ENCODE measurements at places on chromosomes 1 and 21.
A peak's percentile ranks its signal among the peaks of the same experiment; 100 is the strongest.

DNA sequence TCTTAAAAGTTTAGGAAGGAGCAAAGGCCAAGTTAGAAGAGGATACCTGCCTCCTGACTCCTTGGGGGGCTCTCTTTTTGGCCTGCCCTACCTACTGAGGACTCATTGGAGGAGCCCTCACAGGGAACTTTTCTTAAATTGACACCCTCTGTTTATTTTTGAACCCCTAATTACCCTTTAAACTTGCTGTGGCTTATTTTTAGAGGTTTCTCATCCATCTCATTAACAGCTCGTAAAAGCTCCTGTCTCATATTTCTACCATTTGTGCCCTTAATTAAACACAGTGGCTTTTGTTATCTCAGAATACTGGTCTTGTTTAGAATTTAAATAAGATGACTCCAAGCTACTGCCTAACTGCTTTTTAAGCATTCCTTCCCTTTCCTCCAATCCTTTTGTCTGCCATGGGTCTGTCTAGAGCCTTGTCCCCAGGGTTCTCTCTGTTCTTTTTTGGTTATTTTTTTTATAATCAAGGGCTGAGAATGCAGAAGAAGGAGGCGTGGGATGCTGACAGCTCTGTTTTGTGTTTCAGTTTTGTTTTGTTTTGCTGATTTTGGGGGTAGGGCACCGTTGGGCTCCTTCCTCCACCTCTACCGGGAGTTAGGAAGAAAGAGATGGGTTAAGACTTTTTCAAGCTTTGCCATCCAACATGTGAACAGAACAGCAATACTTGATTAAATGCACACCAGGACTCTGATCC is 78.0 kb downstream of the SYT6 start:
- DNase-seq: peak; percentile 18

DNA sequence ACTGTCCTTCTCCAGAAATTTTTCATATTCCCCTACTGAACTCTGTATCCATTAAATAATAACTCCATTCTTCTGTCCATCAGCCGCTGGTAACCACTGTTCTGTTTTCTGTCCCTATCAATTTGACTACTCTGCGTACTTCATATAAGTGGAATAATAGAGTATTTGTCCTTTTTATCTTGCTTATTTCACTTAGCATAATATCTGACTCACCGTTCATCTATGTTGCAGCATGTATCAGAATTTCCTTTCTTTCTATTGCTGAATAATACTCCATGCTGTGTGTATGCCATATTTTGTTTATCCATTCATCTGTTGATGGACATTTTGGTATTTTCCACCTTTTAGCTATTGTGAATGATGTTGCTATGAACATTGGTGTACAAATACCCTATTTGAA is 71.9 kb downstream of the CEP350 start:
- DNase-seq: no peak

DNA sequence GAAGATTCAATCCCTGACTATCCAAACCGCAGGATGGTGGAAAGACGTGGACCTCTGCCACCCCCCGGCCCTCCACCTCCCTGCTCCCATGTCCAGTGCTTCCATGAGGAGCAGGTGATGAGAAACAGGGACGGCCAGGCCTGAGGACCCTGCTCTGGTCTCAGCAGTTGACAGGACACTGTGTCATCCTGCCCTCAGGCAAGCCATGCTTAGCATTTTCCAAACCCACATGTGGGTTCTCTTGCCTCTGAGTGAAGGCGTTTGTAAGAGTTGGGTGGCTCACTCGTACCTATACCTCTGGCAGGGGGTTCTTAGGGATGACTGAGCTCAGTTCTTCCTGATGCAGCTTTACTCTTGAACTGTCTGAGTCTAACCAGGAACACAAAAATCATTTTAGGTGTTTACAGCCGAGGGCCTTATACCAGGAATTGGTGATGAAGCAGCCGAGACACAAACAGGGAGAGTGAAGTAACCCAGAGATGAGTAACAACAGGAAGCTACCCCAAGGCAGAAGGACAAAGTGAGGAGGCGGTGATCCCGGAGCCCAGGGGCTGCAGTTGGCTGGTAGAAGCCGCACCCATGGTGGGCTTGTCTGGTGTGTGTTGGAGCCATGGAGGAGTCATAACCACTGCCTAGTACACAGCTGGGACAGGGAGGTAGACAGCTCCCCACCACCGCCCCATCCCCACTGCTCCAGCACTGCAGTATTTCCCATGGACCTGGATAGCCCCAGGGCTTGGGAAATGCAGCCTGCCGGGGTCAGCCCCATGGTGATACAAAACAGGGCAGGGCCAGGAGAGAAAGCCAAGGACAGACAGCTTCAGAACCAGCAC is 21.4 kb downstream of the MYBPH start:
- no peak for DNase-seq

DNA sequence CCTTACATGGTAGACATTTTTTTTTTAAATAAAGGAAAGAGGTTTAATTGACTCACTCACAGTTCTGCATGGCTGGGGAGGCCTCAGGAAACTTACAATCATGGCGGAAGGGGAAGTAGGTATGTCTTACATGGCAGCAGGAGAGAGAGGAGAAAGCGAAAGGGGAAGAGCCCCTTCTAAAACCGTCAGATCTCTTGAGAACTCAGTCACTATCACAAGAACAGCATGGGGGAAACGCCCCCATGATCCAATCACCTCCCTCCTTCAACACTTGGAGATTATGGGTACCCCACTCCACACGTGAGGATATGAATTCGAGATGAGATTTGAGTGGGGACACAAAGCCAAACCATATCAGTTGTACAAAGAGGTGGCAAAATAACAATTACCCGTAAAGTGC is 301.7 kb downstream of the GRIK1 start:
- DNase-seq: no peak

DNA sequence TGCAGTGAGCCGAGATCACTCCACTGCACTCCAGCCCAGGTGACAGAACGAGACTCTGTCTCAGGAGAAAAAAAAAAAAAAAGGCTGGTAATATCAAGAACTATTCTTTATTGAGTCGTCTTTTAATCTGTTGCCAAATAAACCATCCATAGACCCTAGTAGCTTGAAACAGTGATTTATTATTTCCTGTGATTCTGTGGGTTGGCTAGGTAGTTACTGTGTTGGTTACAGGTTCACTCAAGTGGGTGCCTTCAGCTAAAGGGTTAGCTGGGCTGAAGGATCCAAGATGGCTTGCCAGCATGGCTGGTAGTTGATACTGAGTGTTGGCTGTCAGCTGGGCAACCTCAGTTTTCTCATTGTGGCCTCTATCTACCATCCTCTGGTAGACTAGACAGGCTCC is 9.2 kb downstream of the TLCD4 start:
- no peak for DNase-seq

GRCh38 chr1:234243521-234244260 is 129.6 kb upstream of the COA6 start:
- DNase-seq: no peak

- DNase-seq: no peak
Measured at GRCh38 chr1:201775380-201775779, 53.6 kb upstream of the IPO9 start.

DNA sequence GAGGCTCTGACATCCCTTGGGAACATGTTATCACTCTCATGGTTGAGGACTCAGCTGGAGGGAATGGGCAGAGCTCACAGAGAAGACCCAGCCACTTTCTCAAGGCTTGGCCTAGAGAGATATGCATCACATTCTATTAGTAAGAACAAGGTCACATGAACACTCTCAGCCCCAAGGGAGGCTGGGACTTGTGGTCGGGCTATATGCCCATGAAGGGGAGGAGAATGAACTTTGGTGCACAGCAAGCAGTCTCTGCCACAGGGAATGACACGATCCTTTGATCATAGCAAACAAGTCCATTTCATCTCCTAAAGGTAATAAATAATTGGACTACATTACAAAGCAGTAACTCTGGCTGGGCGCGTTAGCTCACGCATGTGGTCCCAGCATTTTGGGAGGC is 105.7 kb downstream of the SYF2 start:
- DNase-seq: no peak

GRCh38 chr1:26799479-26800142 is 11.9 kb downstream of the PIGV start:
- DNase-seq: no peak

DNA sequence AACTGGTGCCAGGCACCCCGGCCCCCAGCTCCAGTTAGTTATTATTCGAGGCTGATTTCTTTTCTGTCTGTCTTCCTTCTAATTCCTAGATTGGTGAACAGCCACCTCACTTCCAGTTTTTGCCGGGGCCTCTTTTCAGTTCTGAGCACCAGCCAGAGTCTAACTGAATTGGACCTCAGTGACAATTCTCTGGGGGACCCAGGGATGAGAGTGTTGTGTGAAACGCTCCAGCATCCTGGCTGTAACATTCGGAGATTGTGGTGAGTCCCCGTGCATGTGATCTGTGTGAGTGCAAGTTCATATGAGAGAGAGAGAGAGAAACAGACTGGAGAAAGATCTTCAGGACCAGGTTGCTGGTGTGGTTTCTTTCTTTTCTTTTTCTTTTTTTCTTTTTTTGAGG is 13.5 kb downstream of the NLRP3 start:
- DNase-seq: no peak

DNA sequence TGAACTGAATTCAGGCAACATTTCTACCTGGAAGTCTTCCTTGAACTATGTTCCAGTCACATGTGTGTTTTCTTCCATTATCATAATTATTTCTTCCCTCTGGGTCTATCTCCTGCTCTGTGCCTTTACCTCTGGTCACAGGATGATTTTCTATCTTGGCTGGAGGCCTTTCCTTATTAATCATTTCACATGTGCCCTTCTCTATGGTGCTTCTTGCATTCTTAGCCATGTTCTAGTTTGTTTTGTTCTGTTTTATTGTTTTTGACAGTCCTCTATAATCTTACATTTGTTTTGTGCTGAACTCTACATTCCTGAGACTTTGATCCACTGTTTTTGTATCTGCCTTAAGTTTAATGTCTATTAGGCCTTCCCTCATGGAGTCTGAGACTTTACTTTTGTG is 51.0 kb downstream of the SGIP1 start:
- DNase-seq: no peak

- no peak for DNase-seq
Measured at GRCh38 chr1:64173336-64173940, 30.0 kb upstream of the UBE2U start.

DNA sequence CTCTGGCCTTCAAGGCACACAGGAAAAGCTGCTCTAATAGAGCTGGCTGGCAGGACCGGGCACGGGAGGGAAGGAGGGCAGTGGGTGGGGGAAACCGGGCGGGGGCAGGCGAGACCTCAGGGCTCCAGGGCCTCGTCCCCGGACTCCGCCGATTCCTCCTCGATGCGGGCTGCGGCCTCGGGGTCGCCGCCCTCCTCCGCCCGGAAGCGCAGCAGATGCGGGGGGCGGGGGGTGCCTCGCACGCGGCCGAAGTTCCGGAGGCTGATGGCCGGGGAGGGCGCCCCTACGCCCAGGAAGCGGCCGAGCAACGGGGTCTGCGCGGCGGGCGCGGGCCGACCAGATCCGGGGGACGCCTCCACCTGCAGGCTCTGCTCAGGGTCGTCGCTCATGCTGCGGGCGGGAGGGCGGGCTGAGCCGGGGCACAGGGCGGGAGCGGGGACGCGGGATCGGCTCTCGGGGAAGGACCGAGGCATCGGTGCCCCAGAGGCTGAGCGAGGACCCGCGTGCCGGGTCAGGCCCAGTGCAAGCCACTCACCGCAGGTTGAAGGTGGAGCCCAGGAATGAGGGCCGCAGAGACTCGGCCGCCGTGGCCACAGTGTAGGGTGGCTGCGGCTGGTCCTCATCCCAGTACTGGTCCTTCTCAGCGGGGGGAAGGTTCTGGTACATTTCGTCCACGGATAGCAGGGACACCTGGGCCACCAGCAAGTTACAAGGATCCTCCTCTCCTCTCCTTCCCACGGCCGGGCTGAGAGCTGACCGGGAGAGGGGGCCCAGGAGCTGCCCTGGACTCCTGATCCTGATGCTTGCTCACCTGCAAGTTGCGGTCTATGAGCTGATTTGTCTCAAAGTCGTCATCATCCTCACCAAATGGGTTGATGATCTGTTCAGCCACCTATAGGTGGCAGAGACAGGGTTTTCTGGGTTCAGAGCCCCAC is 3.6 kb downstream of the BEST4 start:
- DNase-seq: peak; percentile 78

DNA sequence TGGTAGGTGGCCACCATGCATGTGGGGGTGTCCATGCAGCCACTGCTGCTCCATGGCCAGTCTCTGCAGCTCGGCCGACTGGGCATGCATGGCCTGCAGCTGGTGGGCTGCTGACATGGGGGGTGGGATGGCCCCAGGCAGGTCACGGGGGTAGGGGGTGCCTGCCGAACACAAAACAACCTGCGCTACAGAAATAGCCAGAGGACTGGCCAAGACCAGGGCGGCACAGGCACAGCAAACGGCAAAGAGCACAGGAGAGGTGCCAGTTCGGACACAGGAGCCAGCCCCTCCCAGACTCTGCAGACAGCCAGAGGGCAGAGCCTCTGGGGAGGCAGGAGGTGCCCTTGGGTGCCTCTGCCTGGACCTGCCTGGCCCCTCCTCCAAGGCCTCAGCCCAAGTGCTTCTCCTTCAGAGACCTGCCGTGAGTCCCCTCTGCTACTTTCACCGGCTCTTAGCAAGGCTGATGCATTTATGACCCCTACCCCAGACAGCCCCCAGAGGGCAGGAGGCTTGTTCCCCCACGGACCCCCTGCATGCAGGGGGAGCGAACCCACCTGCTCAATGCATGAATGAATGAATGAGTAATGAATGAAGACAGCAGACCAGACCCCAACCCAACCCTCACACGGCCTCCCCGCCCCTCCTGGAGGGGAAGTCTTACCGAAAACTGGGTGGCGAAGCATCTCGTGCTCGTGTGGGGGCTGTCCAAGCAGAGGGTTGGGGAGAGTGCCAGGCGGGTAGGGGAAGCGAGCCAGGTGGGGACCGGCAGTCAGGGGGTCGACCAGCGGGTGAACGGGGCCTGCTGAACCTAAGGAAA is 37.7 kb downstream of the SLC45A1 start:
- no peak for DNase-seq

All from neural progenitor cell (in vitro differentiated cells).